AG08395 (cell line): ENCODE measurements at places on chromosomes 3 and 15.

DNA sequence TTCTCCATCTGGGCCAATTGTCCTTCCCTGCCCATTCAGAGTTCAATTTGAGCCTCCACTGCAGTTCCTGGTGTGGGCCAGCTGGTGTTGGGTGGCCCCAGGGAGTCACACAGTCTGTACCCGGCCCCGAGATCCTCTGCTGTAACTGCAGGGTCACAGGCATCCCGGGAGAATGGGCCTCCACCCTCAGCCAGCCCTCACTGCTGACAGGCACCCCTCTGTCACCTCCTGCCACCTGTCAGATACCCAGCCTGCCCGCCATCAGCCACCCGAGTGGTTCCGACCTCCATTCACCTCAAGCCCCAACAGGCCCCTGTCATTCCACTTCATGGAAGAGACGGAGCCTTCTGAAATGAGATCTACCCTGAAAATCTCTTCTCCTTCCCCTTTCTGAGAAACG is 73.2 kb downstream of the ST8SIA2 start:
- no peak for DNase-seq

- peak; percentile 30 for DNase-seq
Measured at GRCh38 chr3:55885721-55886120, 398.6 kb upstream of the WNT5A start.

GRCh38 chr3:30602946-30603345 is 3.5 kb upstream of the TGFBR2 start:
- DNase-seq, result no peak

DNA sequence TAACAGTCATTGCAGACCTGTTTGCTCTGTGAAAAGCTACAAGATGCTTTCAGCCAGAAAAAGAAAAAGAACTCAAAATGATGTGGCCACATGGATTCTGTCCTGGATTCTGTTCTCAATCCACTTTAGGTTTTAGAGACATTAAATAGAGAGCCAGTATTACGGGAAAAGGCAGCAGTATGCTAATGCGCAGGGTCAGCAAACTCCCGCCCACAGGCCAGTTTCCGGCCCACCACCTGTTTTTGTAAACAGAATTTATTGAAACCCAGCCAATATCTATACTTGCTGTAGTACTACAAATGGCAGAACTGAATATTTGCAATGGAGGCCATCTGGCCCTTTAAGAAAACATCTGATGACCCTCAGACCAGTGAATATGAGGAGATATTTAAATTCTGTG is 416.1 kb downstream of the ERC2 start:
- no peak for DNase-seq

DNA sequence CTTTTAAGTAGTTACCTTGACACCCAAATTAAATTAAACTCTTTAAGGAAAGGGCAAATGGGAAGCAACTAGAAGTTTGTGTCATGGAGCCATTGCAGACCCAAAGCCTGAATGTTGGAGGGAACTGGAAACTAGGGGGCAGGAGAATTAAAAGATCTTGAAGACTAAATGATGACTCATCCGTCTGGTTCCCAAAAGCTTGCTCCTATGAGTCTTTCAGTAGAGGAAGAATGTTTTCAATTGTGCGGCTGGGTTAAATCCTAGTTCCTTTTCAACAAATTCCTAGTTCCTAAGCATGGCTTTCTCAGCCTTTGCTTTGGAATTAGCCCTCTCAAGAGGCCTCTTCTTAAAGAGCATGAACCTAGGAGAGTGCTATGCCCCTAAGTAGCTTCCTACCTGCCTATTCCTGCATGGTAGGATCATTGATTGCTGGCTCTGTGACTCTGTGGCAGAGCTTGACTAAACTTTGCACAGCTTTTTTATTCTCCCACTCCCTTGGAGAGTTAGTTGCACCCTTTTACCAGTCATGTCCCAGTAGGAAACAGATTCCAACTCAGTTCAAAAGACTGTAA is 17.7 kb downstream of the CLEC3B start:
- peak; percentile 86 for DNase-seq

DNA sequence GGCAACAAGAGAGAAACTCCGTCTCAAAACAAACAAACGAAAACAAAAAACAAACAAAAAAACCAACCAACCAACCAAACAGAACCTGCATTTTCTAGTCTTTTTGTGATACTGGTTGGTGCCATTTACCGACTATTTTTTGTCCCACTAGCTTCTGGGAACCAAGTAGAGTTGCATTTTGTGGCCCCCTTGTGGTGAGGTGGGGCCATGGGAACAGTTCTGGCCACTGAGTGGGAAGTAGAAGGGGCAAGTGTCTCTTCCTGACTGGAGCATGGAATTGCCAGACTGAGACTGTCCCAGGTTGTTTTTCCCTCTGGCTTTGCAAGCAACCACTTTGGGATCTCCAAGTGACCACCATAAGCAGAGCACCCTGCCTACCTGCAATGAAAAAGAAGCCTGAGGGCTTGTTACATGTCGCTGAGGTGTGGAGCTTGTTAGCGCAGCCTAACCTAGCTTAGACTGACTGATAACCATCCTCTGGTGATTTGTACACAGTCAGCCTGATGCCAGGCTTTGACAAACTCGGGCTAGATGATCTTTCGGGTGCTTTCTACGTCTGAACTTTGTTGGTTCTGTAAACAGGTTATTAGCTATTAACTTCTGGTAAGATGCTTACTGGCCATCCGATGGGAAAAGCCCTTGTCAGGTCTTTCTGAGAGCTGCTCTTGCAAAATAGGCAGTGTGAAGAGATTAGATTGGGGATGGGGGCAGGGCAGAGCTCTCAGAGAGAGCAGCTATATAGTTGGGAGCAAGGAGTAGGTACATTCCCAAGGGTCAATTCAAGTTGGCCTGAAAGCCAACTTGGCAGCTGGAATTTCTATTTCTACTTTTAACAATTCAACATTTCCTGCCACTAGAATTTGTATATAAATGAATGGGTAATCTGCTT is 172.2 kb downstream of the SSR3 start:
- peak; percentile 13 for DNase-seq

GRCh38 chr3:32706348-32707025 is 21.5 kb downstream of the CNOT10 start:
- DNase-seq, result no peak

GRCh38 chr15:35721751-35722150 is 175.8 kb upstream of the DPH6 start:
- no peak for DNase-seq

GRCh38 chr3:69051756-69052471 is at the start of gene TMF1:
TMF1 (minus strand) TSS chr3:69052333; CDS start chr3:69052086, 247 bp downstream.
- DNase-seq, result peak; percentile 99

- DNase-seq, result peak; percentile 96
Measured at GRCh38 chr3:72492240-72492639, 356.0 kb downstream of the SHQ1 start.

- no peak for DNase-seq
Measured at GRCh38 chr15:50718700-50719125, 32.1 kb upstream of the TRPM7 start.
